ENCODE measurements at places on chromosomes 6 and 20.

DNA sequence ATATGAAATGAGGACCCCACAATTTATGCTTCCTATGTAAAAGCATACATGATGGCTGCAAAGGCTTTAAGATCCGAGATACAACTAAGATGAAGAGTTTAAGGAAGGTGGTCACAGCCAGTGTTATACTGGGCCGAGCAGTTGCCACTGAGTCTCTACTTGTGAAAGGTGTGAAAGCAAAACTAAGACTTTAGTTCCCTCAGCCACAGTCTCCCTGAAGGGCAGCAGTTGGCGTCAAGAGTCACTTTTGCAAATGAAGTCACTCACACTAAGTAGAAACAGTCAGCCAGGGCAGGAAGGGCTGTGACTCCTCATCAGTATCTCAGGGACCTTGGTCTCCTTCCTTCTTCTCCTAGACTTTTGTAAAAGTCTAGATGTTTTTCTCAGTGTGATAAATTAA is 191.6 kb upstream of the MCHR2 start:
- no peak for DNase-seq

- peak; percentile 70 for DNase-seq
Observed at GRCh38 chr20:37526238-37526838, 1.3 kb downstream of the BLCAP start.

- no peak for DNase-seq
Observed at GRCh38 chr6:42125231-42125630, 17.2 kb downstream of the C6orf132 start.

- DNase-seq = no peak
Observed at GRCh38 chr6:146598772-146599405, at the start of gene ADGB. Gene ADGB, plus strand, starts transcription at chr6:146598972. Its CDS starts 69 bp downstream, at chr6:146599041.

- DNase-seq = no peak
Observed at GRCh38 chr6:116074732-116075390, 14.2 kb upstream of the FRK start.

DNA sequence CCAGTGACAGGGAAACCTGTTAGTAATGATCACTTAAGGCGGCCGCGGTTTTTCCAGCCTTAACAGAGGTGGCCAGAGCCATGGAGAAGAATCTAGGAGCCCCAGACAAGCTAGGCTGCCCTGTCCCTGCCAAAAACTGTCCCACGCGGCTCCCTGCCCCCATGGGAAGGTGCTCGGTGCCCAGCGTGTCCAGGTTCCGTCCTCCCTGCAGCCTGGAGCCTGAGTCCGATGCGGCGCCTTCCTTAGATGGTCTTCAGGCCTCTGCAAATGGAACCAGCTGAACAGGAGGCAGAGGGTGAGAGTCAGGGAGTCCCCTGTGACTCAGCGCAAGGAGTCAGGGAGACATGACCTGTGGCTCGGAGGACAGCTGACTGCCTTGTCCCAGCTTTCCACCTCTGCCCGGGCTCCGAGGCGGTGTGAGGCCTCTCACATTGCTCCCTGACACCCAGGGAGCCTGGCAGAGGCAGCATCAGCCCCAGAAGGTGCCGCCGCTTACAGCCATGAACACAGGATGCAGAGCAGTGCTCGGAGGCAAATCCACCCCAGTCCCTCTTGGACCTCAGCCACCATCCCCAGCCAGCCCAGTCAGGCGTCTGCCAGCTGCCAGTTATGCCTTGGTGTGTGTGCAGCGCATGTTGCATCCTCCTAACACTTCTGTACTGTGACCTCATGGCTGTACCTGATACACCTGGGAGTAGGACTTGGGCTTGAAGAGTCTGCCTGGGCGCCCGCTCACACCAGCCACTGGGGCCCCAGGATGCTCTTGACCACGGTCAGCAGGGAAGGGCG is 377.7 kb downstream of the CDH4 start:
- DNase-seq = no peak

DNA sequence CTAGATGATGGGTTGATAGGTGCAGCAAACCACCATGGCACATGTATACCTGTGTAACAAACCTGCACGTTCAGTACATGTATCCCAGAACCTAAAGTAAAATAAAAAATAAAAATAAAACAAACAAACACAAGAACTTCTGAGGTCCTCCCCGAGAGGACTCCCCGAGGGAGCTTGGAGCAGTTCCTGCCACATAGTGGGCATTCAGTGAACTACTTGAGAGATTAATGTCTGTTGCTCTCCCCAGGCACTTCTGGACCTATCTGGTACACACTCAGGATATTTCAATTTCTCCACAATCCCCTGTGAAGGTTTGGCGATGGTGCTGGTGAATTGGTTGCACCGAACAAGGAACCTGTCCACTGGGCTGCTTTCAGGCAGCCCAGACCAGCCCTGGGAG is 311.2 kb downstream of the ESR1 start:
- no peak for DNase-seq

GRCh38 chr6:111918825-111919224 is 45.6 kb upstream of the FYN start:
- DNase-seq = no peak

- no peak for DNase-seq
Observed at GRCh38 chr6:128425856-128426255, 94.5 kb downstream of the PTPRK start.
